NCI-H1092 treated with DMSO at 0.1 percent for 48 hours (cell line): ENCODE measurements at places on chromosomes 3 and 15.

DNA sequence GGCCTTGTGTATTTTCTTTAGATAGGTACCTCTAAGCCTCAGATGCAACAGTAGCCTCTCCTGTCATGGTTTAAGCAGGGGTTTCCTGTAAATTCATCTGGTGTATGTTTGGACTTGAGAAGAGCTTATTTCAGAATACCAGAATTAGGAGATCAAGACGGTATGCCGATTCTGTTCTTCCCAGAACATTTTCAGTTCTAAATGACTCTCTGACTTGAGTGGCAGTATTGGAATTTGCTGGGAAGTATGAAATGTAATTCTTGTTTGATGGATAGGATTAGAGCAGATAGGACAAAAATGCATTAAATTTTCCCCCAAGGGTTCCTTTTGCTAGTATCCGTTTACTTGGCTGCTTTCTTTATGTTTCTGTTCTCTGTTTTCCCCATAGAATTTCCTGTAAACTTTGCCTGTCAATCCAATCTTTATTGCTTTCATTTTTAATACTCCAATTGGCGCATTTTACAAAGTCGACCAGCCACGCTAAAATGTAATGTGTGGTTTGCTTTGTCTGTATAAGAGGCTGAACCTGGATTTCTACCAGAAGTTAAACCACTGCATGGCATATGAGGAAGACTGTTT lies 612.2 kb downstream of the RBMS3 start:
- DNase-seq, result no peak

- DNase-seq, result no peak
Observed at GRCh38 chr3:101687142-101687931, 819 bp upstream of the RPL24 start.

GRCh38 chr3:49803465-49804140 lies 542 bp downstream of the INKA1 start:
- no peak for DNase-seq

DNA sequence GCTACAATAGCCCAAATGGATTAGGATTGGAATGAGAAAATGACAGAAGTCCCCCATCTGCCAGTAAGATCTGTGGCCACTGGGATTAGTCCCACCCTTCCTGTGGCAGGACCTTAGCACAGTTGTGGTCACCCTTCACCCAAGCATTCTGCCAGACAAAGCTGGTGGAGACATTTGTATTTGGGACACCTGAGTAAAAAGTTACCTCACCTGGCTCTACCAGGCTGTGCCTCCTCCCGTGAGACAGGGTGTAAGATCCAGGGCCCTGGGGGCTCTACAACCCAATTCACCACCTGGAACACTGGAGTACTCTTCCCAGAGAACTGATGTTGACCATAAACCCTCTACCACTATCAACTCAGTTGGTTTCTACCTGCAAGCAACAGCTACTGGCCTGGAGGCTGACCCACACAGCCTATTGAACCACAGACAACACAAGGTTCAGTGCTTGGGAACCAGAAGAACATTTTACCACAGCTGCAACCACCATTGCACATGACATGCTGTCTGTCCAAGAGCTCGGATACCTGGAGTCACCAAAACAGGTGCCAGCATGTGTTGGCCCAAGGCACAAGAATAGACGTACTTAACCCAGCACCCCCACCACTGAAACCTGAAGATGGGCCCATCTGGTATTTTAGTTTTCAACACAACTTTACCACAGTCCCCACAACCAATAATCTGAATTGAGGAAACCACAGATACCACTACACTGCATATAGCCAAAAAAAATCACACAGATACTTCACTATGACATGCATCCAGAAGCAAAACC lies 1686.7 kb downstream of the SI start:
- DNase-seq, result no peak

DNA sequence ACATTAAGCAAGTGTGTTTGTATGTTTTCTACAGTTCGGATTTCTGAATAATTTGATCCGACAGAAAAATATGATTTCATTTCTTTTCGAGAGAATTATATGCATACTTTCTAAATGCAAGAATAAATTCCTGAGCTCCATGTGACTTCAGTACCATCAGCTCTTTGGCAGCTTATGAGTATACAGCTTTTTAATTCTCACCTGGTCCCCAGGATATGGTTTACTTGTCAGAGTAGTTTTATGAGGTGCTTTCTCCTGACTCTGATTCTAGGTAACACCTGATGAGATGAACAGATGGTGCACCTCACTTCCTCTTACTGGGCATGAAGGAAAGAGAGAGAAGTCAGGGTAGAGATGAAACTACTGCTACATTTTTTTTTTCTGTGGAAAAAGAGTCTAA lies 3.1 kb downstream of the HGD start:
- no peak for DNase-seq

DNA sequence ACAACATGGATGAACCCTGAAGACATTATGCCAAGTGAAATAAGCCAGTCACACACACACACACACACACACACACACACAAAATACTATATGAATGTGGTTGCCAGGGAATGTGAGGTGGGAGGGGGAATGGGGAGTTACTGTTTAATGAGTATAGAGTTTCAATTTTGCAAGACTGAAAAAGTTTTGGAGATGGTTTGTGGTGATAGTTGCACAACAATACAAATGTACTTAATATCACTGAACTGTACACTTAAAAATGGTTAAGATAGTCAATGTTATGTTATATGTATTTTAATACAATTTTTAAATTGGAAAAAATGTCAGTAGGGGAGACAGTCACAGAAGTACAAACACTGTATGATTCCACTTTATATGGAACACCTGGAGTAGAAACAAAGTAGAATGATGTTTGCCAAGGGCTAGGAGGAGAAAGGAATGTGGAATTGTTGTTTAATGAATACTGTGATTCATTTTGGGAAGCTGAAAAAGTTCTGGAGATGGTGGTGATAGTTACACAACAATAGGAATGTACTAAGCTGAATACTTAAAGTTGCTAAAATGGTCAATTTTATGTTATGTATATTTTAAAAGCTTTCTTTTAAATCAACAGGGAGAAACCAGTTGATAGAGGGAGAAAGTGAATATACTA lies 76.6 kb downstream of the RPL39L start:
- DNase-seq, result no peak

- DNase-seq, result no peak
Observed at GRCh38 chr3:63532521-63532920, 120.0 kb upstream of the SNTN start.

DNA sequence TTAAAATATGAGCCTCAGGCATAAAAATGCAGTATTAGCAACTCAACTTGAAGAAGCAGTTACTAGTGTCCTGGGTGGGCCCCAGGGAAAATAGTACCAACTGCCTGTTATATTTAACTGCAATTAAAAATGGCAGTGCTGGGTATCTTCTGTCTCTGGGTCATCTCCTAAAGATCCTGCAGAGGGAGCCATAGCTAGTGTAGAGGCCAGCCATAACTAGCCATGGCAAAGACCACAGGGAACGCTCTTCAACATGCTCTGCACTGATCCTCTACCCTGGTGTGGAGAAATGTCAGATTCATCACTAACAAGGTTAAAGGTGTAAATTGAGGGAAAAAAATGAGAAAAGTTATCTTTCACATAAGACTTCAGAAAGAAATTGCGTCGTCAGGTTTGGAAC lies 181.3 kb downstream of the SNRPN start:
- DNase-seq, result peak; percentile 21

- no peak for DNase-seq
Observed at GRCh38 chr3:107411056-107411455, 33.8 kb downstream of the CCDC54 start.

DNA sequence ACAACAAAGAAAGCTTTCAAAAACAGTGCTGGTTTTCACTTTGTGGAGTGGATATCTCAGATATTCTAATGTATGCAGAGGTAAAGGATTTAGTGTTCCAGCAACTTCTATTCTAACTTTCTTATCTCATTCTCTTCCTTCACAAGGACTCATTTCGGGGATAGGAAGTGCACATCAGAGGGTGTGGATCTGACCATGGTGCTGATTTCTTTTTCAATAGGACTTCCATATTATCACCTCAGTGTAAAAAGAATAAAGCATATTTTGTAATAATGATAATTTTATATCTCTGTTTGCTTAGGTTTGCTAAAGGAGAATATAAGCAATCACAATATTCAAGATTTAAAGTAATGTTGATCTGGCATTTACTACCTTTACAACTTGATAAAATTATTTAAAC lies 12.5 kb upstream of the CADM2 start:
- no peak for DNase-seq
